ENCODE measurements at places on chromosomes 7 and 10.

GRCh38 chr10:125709553-125710474 is 9.7 kb upstream of the EDRF1 start:
- DNase-seq, result no peak

DNA sequence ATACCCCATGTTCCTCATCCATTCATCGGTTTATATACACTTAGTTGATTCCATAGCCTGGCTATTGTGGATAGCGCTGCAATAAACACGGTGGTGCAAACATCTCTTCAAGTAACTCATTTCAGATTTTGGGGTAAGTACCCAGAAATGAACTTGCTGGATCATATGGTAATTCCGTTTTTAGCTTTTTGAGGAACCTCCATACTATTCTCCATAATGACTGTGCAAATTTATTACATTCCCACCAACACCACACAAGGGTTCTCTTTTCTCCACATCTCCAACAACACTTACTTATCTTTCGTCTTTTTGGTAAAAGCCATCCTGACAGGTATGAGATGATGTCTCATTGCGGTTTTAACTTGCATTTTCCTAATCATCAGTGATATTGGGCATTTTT is 3.7 kb downstream of the NPFFR1 start:
- DNase-seq, result no peak

- no peak for DNase-seq
Measured at GRCh38 chr7:135747366-135747765, 1.2 kb downstream of the FAM180A start.

DNA sequence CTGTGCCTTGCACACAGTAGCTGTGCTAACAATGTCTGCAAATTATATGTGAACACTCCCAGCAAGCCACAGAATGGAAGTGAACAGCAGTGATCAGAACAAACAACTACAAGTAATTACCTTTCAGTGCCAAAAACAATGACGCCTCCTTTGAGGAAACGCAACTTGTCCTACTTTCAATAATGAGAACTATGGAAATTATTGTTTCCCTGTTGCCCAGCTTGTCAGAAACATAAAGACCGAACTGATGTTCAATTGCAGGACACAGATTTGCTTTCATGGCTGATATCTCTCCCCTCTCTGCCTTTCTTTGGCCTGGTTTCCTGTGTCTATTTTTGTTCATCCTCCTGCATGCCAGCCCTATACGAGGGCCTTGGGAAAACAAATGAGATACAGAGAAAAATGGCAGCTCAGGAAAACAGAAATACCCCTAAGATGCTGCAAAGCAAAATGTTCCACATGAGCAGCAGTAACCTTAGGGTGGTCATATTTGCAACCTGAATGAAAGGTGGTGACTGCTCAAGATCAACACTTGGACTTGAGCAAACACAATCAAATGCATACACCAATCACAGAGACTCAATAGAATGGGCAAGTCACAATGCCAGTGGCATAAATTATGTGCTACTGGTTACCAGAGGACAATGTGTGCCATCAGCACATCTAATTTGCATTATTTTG is 26.8 kb downstream of the COBL start:
- no peak for DNase-seq

DNA sequence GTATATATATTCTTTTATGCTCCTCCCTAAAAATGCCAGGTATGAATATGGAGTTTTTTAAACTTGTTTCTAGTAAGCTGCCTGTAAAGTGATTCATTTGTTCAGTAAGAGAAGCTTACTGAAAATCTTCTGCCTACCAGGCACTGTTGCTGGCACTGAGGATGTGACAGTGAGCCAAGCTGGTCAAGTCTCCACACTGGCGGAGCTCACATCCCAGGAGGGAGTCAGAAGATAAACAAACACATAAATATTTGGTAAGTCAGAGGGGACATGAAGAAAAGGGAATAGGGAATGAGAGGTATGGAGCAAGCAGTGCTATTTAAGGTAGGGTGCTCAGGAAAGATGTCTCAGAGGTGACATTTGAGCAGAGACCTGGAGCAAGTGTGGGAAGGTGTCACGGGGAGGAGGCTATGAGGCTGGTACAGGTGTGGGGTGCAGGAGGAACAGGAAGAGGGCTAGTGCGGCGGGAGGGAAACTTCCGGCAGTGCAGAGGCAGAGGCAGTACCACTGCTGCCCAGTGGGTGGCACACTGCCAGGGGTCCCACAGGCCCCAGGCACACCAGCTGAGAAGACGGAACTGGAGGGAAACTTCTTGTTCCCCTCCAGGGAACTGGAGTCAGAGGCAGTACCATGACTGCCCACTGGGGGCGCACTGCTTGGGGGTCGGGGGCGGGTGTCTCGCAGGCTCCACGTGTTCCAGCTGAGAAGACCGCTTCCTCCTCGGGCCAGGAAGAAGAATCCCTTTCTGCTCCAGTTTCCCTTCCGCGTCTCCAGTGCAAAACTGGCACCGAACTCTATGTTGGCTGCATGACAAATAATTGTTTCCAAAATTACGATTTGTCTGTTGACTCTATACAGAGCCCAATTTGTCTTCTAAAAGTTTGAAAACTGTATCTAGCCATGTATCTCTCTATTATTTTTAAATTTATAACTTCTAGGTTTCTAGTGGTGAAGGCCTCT is 161.0 kb downstream of the TEX36 start:
- DNase-seq, result no peak

DNA sequence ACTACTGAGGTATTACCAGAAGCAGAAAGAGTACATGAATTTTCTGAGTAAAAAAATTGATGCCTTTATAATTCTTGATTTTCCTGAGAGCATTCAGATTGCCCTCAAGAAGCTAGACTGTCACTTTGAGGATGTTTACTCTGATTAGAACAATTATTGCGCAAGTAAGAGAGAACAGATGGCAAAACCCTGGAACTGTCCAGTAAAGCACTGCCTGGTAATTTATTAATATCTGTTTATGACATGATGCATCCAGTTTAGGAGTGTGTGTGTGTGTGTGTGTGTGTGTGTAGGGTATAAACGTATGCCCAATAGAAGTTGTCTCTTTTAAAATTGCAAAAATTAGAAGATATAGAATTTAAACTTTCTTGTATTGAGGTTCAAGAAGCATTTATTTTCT is 379.7 kb downstream of the PHTF2 start:
- no peak for DNase-seq

DNA sequence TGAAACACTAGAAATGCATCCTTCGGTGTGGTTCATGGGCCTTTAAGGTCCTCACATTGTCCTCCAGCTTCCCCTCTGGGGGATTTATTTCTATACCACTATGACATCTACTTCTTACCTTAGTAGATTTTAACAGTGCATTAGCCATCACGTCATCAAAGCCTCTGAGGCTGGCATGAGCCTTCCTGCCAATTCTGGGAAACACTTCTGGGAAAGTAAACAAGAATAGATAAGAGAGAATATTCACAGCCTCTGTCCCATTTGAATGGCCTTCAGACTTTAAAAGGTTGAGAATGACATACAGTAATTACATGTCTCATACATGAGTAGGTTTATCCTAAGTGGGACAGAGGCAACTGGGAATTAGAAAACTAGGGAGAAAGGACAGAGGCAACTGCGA is 89.7 kb downstream of the AMPH start:
- no peak for DNase-seq

- no peak for DNase-seq
Measured at GRCh38 chr10:87605628-87606251, 53.9 kb upstream of the PAPSS2 start.

- no peak for DNase-seq
Measured at GRCh38 chr10:98029149-98030092, 1.0 kb downstream of the CRTAC1 start.

GRCh38 chr7:55730197-55730596 is 132.4 kb downstream of the SEPTIN14 start:
- DNase-seq, result no peak

DNA sequence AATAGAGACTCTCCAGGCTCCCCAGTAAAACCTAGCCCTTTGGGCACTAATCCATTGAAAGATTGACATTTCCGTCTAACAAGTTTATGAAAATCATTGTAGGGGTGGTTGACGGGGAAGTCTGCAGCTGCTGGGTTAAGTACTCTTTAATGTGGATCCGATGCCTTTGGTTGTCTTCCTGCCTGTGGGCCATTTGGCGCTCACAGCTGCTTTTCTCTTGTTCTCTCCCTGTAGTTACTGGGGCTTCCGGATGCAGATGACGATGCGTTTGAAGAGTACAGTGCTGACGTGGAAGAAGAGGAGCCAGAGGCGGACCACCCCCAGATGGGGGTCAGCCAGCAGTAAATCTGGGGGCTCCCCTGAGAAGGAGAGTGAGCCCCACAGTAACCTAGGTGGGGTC is 22.4 kb downstream of the MTURN start:
- peak; percentile 57 for DNase-seq

DNA sequence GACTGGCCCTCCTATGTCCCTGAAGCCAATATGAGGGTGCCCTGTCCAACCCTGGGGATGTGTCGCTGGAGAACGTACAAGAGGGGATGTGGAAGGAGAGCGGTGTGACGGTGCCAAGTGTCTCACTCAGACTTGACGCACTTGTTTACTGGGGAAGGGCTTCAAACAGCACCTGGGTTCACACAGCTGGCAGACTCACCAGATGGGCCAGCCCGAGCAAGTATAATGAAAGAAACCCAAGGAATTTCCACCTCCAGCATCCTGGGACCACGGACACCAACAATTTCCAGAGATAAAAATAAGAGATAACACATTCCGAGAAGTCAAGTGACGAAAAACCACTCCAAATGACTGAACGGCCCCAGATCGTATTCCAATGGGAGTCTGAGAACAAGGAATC is 5.3 kb downstream of the ATP5MF start:
- DNase-seq, result no peak

DNA sequence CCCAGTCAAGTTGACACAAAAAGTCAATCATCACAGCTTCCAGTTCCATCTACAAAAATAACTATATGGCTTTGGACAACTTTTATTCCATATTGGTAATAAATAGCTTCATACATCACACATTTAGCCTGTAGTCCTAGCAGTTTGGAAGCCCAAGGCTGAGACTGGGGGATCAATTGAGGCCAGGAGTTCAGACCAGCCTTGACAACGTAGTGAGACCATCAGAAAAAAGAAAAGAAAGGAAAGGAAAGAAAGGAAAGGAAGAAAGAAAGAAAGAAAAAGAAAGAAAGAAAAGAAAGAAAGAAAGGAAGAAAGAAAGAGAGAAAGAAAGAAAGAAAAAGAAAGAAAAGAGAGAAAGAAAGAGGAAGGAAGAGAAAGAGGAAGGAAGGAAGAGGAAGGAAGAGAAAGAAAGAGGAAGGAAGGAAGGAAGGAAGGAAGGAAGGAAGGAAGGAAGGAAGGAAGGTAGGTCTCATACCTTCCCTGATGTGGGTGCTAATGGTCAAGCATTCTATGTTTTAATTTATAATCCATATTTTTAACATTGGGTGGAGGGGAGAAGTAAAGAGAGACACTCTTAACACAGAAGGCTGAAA is 37.8 kb downstream of the CAV1 start:
- DNase-seq, result no peak

GRCh38 chr10:3727268-3727667 is 57.7 kb downstream of the KLF6 start:
- DNase-seq, result no peak

DNA sequence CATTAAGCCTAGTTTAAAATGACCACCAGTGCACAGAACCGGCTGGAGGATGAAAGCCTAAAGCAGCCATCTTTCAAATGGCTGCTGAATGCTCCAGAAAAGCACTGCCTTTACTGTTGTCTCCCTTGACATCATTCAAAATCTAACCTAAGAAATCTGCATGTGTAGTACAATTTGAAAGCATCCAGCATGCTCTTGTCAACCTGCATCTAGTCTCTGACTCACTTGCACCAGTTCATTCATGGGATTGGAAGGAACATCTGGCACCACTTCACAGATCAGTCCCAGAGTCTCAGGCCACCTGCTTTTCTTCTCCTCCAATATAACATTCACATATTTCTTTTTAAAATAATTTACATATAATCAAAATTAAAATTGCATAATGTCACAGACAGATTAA is 76.2 kb downstream of the RNF133 start:
- DNase-seq, result no peak

DNA sequence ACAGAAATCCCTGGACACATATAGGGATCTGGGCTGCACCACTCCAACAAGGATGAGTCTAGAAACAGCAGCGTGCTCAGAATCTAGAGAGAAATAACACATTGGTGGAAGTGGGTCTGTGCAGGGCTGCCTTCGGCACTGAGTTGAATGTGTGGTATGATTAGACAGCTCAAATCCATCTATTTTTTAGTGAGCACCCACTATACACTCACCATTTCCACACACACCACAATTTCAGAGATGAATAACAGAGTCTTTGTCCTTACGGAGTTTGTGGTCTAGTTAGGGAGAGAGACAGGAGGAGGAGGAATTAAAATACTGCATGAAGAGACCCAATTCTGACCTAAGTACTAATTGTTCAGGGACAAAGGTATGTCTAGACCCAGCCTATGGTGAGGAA is 44.2 kb downstream of the JAZF1 start:
- DNase-seq, result no peak

GRCh38 chr7:84950836-84951235 is 236.0 kb downstream of the SEMA3D start:
- DNase-seq, result no peak

- no peak for DNase-seq
Measured at GRCh38 chr7:111473449-111474198, 88.7 kb downstream of the IMMP2L start.

DNA sequence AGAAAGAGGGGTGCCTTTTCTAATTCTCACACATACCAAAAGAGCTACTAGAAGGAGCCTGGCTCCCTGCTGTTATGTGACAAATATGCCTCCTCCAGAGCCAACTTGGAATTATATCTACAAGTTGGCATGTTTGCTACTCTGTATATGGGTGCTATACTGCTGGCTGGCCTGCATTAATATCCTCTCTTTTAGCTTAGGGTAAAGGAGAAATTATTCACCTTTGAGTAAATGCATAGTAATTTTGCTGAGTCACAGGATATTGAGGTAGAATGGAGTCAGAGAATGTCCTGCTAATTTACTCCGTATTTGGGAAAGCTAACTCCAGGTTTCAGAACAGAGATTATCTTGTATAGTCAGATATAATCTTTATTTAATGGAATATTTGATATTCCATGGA is 24.2 kb upstream of the LIPN start:
- DNase-seq, result no peak

DNA sequence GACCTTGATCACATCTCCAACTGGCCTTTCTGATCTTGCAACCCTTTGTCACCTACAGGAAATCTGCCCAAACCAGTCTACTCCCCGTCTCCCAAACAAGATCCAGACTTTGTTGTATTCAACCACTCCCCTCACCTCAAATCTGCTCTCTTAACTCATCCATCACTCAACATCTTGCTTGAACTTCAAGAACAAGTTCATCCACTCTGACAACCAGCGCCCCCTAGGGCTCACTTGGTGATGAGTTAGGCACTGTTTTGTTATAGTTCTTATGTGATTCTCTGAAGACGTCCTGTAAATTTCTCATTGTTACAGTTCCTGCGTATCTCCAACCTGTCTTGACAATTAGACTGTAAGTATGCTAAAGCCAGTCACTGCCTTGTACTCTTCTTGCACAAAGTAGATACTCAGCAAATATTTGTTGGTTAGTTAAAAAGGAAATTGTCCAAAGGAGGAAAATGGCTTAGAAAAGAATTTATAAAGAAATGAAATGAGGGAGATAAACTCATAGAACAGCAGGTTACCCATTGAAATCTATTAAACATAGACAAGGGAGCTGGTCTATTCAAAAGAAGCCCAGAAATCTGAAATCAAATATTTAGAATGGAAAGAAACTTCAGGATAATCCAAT is 5.3 kb downstream of the FRMD4A start:
- DNase-seq, result peak; percentile 25
